KG1 (cell line): ENCODE measurements at places on chromosomes 2 and 18.
A peak's percentile ranks its signal among the peaks of the same experiment; 100 is the strongest.

GRCh38 chr2:239750929-239751678 lies 274.0 kb downstream of the NDUFA10 start:
- no peak for DNase-seq

GRCh38 chr2:22944143-22944542 lies 440.8 kb upstream of the KLHL29 start:
- no peak for DNase-seq

DNA sequence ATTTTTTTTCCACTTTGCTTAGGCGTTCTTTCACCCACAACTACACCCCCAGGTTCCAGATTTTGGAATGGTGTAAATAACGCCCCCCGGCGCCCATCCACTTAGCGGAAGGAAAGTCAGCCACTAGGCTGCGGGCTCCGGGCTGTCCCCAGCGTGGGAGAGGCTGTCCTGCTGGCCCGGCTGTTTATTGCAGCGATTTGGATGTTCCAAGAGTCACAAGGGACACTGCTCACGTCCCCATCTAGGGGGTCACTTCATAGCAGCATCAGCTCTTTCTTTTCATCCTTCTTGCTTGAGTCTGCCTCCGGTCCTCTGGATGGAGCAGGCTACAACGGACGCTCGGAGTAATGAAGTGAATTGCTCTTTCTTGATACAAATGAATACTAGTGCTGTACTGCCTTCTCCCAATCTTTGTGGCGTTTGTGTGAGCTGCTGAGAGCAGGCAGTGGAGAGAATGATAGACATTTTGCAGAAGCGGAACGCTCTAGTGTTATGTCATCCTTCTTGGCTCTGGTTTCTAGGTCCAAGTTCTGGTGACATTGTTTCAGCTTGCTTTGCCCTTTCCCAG lies 50.7 kb upstream of the PAIP2B start:
- no peak for DNase-seq

DNA sequence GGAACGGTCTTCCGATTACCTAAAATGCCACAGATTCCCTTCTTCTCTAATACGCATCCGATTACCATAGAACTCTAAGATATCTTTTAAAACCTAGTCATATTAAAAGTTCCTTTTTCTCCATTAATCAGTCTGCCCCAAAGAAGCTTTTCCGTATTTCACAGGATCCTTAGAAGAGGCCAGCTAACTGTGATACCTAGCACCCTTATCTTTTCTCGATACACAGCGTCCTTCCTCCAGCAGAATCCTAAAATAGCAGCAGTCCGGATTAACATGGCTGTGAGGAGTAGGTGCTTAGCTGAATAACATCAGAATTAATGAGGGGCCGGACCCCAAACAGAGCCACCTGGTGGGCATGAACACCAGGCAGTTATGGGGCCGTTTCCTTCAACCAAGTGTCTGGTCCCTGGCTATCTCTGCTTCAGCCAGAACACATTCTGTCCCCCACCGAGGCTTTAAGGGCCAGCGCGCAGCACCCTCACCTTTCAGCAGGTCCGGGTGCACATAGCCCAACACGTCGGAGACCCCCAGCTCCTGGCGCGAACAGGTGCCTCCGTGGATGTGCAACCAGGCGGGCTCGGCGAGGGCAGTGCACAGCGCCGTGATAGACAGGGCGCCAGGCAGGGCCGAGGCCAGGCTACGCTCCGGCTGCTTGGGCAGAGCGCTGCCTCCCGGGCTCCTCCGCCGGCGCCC lies 995 bp downstream of the TMEM127 start:
- peak; percentile 33 for DNase-seq

DNA sequence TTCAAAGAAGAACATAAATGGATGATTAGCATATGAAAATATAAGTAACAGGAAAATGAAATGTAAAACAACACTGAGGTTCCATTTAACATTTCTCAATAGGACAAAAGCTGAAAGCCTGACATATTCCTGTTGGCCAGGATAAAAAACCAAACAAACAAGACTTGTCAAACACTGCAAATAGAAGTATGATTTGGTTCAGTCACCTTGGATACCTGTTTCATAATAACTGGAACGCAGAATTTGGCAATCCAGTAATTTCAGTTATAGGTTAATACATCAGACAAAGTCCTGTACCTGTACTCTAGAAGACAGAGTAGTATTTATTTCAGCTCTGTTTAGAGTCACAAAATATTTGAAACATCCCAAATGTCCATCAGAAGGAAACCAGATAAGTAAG lies 16.5 kb upstream of the EVA1A start:
- no peak for DNase-seq

DNA sequence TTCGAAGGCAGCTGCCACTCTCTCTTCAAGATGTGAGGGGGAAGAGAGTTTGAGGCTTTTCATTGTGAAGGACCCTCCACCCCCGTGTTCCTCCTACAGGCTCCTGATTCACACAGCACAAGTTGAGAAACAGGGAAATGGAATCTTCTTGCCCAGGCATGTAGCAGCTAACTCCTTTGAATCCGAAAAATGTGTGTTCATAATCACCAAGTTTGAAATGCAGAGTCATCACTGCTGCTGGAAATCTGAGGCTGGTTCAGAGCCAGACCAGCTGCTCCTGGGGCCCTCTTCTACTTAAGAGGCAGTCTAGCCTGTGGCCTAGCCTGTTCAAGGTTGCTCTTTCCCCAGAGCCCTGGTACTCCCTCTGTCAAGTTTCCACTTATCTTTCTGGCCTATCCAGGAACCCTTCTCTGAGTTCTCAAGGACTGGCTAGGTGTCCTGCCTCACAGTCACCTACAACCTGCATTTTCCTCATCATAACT lies 166.4 kb downstream of the TMEM247 start:
- no peak for DNase-seq

GRCh38 chr2:240355962-240356361 lies 79.5 kb upstream of the GPC1 start:
- no peak for DNase-seq

DNA sequence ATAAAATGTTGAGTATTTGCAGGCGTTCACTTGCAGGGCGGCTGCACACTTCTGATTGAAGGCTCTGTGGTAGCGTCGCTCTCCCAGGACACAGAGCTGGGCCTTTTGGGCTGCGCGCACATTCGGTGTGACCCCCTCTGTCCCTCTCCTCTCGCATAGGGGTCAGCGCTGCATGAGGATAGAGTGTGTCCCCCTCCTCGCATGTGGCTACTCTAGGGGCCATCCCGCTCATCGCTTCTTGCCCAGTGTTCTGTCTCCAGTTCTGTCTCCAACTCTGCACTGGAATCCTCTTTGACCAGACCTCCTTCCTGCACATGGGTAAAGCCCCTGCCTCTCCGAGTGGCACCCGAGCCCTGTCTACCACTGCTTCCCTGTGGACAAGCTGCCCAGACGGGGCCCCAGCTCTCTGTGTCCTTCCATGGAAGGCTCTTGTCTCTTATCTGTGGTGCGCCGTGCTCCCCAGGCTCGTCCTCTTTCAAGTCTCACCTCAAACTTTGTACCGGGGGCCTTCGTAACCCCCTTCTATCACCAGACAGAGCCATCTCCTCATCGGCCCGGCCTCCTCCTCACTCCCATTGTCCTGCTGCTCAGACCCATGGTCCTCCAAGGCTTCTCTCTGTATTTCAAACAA lies 278.0 kb upstream of the HDAC4 start:
- no peak for DNase-seq

DNA sequence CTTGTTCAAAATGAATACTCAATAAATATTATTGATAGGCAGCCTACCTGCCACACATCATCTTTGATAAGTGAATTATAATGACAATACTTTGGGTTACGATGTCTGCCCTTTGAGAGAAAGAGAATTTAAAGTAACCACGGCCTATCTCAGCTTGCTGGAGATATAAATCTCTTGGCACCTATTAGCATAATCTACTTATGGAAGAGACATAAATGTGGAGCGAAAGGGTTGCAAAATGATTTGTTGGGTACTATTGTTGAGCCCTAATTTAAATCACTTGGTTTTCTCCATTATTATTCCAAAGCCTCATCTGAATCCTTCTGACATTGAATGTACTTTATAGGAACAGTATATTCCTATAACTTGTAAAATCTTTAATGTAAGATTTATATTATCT lies 520.1 kb downstream of the DPP10 start:
- no peak for DNase-seq

- no peak for DNase-seq
Measured at GRCh38 chr18:76613755-76614120, 118.7 kb upstream of the ZNF516 start.

- no peak for DNase-seq
Measured at GRCh38 chr18:25737710-25738311, 352.6 kb downstream of the SS18 start.

DNA sequence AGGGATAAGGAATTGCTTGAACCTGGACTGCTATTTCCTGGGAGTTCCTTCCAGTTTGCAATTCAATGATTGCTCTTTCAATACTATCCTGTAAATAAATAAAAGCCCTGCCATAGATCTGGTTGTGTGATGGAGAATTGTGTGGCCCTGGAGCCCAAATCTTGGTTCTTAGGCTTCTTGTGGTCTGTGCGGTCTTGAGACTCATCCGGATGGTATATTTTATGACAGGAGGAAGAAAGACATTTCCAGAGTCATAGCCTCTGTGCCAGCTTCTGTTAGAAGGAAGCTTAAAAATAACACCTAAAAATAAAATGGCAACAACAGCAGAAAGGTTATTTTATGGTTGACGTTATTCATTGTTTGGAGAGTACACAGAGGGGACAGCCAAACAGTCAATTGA lies 137.7 kb downstream of the ABCA12 start:
- peak; percentile 32 for DNase-seq

DNA sequence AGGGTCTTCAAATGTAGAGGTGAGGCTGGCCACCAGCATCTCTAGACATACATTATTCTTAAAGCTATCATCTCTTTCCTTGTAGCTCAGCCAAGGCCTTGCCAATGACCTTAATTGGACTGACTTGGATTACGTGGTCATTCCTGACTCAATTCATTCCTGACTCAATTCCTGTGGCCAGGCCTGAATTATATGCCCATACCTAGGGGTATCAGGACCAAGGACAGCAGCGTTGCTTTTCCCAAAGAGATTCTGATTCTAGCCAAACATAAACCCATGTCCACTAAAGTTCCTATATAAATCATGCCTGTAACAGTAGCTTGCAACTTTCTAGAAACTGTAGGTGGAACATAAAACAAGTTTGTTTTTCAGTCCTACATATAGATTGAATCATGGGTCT lies 231.7 kb downstream of the ARL6IP6 start:
- DNase-seq: no peak

DNA sequence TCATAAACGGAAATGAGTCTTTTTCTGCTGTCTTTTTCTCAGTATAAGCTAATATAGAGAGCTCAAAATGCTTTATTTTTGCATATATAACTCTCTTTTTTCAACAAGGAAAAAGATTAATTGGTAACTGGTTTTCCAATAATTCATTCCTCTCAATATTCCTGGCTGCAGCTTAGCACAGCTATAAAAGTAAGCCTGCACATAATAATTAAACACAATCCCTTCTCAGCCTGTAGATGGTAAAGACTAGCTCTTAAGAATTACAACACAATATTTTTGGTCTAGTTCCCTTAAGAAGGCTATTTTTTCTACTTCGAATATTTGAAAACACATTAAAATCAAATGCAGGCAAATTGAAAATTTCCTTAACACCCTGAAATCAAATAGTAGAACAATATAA lies 258.0 kb downstream of the DOK6 start:
- DNase-seq: no peak

DNA sequence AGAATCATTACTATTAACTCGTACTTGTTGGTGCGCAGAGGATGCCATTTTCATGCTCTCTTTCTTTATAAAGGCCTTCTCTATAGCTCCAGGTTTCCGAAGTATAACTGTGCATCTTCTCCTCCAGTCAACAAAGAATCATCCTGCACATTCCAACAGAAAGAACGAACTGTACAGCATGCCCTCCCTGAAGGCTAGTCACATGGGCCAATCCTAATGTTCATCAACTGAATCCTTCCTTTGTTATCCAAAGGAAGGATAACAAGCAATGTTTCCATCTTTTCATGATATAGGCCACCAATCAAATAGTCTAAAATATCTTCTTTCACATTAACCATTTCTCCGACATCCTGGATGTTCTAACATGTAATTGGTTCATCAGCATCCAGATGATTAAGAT lies 66.9 kb upstream of the LDLRAD4 start:
- DNase-seq: no peak
